ENCODE measurements at places on chromosomes 13 and 19.

DNA sequence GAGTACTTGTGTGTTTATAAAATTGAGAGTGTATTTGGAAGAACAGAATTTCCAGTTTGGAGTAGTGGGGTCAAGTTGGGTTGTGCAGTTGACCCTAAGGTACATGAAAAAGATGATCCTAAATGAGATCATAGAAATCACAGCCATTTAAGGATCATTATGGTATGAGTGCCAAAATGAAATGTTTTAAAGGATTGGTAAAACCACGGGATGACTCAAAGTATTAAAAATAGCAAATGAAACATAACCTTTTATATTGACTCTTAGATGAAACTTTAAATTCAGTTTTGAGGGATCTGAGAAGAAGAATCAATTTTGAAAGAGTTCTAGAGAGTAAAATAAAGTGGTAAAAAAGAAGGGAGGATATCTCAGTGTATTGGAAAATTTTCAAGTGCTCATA, 773.8 kb downstream of the GPC5 start:
- H3K4me1 ChIP-seq, result no peaks in the 10 kb centered on the region
- no peak for DNase-seq
- H3K27me3 ChIP-seq, result no peaks in the 10 kb centered on the region
- no peak overlapping the region for H3K4me3 ChIP-seq
- no peaks in the 10 kb centered on the region for H3K36me3 ChIP-seq

DNA sequence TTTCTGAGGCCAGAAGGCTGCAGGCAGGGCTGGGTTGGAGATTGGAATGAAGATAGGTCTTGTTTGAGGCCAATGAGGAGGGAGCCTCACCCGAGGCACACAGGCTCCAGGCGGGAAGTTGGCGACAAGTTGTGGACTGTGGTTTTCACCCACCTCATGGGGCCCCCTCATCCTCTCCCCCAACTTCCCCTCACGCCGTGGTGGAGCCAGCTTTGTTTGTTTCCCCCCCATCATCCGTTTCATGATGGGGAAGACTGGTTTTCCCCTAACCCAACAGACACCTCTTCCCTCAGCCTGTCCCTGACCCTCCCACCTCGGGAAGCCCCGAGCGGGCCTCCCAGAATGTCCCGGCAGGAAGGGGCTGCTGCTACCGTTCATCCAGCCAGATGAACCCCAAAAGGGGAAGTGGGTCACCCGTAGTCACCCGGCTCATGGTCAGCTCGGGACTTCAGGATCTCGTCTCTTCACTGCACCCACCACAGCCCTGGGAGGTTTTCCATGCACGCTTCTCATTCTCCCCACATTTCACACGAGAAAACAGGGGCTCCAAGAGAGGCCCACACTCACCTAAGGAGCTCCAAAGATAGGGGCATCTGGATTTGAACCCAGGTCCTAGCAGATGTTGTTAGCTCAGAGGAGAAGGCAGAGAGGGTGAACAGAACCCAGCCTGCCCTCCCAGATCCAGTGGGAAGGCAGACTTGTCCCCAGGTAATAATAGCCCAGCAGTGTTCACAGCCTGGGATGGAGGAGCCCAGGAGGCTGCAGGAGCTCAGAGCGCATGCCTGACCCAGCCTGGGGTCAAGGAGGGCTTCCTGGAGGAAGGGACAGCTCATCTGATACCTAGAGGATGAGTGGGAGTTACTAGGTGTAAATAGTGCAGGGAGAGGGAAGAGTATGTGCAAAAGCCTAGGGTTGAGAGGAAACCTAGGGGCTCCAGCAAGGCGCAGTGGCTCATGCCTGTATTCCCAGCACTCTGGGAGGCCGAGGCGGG, 23.5 kb downstream of the CEACAM16 start:
- H3K4me1 ChIP-seq, result peaks cover 52% of the 10 kb centered on the region
- DNase-seq, result no peak
- H3K27ac ChIP-seq, result no peak overlapping the region
- H3K36me3 ChIP-seq, result no peaks in the 10 kb centered on the region
- H3K4me3 ChIP-seq, result no peak overlapping the region

GRCh38 chr13:29099781-29100406, 279.8 kb downstream of the MTUS2 start:
- H3K4me3 ChIP-seq, result no peak overlapping the region
- H3K36me3 ChIP-seq, result no peaks in the 10 kb centered on the region
- H3K4me1 ChIP-seq, result no peaks in the 10 kb centered on the region
- H3K27ac ChIP-seq, result no peak overlapping the region

GRCh38 chr19:55913643-55914268, 18.4 kb downstream of the NLRP13 start:
- H3K4me3 ChIP-seq, result no peak overlapping the region
- H3K36me3 ChIP-seq, result no peaks in the 10 kb centered on the region
- H3K27me3 ChIP-seq, result no peaks in the 10 kb centered on the region
- no peak overlapping the region for H3K27ac ChIP-seq
- DNase-seq, result no peak

Measured in HFFc6 (cell line).